ENCODE measurements at places on chromosomes 11 and 22.

GRCh38 chr11:47383071-47383470, 4.7 kb upstream of the SPI1 start:
- DNase-seq: no peak

GRCh38 chr22:31086703-31087330, 5.7 kb downstream of the SMTN start:
- DNase-seq: peak; percentile 8

- no peak for DNase-seq
Observed at GRCh38 chr11:35127619-35128018, 11.4 kb upstream of the CD44 start.

- DNase-seq: peak; percentile 17
Observed at GRCh38 chr11:1233351-1234053, 10.6 kb downstream of the MUC5B start.

DNA sequence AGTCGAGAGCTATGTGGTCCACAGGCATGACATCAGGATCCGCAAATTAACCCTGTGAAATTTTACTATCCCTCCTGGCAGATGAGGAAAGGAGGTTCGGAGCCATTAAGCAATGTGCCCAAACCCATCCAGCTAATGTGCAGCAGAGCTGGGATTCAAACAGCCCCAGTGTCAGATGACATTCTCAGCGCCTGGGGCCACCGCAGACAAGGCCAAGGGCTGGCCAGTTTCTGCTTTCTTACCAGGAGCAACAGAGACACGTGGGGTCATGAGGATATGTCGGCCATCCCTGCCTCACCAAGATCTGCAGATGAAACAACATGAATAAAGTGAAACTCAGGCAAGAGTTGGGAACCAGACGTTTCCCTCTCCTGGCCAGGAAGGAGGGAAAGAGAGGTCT, 110.2 kb downstream of the TENM4 start:
- DNase-seq: no peak

DNA sequence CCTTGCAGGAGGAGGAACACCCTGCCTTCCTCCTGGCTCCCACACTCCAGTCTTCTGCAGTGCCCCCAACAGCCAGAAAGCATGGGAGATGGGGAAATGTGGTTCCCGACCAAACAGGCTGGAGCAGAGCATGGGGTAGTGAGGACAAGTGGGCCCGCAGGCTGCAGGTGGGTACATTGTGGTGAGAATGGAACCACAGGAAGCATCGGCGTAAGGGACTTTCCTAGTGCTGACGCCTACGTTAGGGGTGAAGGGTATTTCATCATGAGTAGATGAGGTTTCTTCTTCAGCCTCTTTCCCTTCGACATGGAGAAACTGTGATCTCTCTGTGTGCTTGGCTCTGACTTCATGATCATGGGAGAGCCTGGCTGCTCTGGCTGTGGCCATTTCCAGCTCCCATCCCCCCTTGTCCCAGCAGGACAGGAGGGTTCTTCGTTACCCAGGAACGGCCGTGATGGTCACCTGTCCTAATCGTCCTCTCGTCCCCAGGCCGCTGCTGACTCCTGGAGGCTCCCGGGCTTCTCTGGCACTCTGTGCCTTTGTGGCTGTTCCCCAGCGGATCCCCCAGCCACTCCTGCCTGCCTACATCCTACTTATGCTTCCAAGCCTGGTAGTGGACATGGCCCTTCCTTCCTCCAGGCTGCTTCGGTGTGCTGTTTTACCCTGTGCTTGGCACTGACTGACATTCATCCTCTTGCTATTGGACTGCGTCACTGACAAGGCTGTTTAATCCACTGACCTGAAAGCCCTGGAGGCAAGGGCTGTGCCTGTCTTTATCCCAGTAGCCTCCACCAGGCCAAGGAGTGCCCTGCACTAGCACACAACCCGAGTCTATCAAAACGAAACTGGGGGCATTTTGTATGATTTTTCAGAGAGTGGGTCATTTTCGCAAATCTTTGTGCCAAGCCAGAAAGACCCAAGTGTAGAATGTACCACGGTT, 65.2 kb upstream of the CECR2 start:
- peak; percentile 54 for DNase-seq

DNA sequence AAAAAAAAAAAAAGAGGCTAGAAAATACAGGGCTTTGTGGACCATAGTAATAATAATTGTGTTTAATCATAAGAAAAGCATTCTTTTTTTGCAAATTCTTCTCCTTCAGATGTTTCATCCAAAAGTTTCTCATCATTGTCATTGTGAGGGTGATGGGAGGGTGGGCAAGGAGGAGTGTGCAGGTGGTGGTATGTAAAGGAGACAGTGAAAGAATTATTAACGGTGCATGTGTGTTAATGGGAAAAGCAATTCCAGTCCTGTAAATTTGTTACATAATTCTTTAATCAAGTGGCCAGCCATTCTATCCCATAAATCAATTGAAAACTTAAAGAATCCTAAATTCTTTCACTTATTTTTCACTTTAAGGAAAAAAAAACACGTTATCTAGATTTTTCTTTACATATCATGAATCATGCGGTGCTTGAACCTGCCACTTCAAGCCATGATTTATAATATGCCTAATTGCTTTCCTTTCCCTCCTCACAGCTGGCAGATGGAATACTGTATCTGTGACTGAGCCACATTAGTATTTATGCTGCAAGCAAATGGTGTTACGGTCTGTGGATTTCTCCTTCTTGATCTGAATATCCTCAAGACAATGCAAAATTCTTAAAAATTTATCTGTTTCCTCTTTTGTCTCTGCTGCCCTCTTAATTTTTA, 318.5 kb downstream of the JRKL start:
- DNase-seq: no peak

- no peak for DNase-seq
Observed at GRCh38 chr11:20407344-20407743, 19.8 kb downstream of the PRMT3 start.
